ENCODE measurements at places on chromosomes 6 and 20. TPM values are rescaled to one million over a fixed set of nuclear protein-coding genes. Genes with fewer than 3 reads are reported as not detected.

The NKX2-2 gene
- not detected for total RNA-seq

The COL21A1 gene
- 29.5 TPM for total RNA-seq

DNA sequence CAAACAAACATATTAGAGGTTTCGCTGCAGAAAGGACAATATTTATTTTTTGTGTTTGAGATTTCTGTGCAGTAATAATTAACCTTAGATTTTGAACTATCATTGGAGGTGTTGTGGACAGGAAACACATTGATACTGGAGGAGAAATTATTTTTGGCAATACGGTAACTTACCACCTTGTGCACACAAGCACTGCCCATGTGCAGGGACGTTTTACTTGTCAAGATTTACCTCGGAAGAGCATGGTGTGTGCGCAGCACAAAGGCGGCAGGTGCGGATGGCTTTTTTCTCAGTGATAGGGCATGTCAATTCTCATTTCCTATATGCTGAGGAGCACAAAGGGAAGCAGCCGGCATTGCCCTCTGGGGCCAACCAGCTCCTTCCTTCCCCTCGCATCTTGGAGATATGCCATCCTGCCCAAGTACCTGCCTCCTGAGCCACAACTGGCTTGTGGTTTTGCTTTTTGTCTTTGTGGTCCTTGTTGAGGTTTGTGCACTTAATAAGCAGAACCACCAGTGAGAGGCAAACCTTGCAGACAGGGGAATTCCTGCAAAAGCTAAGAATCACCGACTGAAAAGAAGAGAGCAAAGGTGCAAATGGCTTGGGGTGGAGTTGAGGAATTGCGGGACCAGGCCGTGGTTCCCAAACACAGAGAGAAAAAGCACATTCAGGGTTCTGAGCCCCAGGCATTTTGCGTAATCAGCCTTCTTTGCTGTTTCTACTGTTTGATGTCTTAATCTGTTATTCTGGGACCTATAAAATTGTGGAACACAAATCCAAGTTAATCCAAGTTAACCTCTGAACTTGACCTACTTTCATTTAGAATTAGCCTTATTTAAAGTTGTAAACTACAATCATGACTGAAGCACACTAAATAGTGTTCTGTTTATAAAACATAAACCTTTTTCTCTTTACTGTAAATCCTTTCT lies 21.9 kb downstream of the SAMD5 start:
- DNase-seq = no peak

DNA sequence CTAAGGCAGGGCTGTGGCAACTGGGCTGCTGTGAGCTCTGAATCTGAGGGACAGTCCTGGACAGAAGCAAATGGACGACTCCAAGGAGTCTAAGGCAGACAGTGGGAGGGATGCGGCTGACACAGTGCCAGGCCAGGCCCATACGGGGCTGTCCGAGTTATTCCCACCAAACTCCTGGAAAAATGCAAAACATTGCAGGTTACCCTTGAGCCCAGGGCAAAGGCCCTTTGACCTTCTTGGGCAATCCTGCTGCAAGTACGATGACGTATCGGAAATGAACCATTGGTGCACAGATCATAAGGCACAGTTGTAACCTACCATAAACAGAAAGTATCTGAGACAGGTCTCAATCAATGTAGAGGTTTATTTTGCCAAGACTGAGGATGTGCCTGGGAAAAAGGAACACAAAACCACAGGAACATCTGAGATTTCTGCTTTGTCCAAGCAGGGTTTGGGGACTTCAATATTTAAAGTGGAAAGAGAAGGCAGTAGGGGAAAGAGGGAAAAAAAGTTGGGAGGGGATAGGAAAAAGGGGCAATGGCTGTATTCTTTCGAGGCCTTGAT lies 118.9 kb downstream of the DACT2 start:
- DNase-seq = no peak

DNA sequence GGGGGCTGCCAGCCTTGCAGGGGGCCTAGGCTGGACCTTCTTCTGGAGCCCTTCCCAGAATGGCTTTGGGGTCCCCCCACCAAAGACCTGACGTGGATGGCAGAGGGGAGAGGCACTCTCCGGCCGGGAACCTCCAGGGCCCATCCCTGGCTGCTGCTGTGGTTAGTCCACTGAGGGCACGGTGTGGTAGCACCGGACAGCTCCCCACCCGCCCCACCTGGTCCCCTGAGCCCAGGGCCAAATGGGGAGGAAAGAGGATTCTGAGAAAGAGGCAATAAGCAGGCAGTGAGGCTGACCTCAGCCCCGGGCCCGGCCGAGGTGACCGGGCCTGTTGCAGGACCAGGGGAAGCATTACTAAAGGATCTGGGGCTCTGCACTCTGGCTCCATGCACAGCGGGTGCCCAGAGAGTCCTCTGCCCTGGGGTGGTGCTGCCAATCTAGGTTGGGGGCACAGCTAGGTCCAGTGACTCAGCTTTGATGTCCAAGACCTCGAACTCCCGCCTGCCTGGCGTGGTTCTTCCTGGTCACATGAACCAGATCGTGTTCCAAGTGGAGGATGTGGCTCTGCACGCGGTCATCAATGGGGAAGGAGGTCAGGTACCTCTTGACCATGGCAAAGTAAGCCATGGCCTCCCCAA lies 2.2 kb downstream of the CENPB start:
- no peak for DNase-seq

GRCh38 chr20:9392892-9393857 lies 121.2 kb upstream of the LAMP5 start:
- DNase-seq = peak; percentile 74
